ENCODE measurements at places on chromosomes 5 and 9. TPM values are rescaled to one million over a fixed set of nuclear protein-coding genes. Genes with fewer than 3 reads are reported as not detected.

Gene INSYN2B
- total RNA-seq: 0.84 TPM

Gene C5orf63
- 5.4 TPM for total RNA-seq

DNA sequence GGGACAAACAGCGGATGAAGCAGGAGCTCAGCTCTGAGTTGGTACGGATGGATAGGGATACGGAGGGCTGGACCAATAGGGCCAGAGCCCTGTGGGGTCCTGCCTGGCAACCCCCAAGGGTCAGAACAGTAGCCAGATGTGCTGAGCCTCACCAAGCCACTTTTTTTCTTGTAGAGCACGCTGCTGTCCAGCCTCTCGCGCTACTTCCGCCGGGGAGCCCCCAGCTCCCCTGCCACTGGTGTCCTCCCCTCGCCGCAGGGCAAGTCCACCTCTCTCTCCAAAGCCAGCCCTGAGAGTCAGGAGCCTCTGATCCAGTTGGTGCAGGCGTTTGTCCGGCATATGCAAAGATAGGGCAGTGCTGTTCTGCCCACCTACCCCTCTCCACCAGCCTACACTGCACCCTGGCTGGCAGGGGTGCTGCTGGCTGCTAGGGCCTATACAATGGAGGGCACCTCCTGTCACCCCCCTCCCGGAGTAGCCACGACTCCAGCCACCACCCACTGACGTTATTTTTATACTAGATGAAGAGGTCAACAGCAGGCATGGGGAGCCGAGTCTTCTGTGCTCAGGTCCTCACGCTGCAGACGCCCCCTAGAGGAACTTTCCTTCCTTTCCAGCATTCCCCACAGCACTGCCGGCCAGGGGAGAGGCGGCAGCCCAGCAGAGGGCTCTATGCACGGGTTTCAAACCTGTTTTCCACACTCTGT is 21.6 kb downstream of the SH3GLB2 start:
- no peak for DNase-seq

GRCh38 chr9:112380825-112381221 is 915 bp downstream of the HSDL2 start:
- DNase-seq: no peak

DNA sequence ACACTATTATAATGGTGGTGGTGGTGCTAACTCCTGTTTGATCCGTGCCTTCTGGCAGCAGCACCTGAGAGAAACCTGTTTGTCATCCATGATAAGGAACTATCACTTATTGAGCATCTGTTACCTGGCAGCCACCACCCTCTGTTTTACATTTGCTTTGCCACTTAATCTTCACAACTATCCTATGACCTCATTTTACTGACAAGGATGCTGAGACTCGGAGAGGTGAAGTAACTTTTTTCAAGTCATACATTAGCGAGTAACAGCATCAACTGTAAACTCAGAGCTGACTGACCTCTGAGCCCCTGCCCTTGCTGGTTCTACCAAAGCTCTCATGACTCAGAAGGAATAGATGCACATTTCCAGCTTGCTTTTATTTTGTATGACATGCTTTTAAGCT is 81.1 kb downstream of the EGFLAM start:
- DNase-seq: no peak

DNA sequence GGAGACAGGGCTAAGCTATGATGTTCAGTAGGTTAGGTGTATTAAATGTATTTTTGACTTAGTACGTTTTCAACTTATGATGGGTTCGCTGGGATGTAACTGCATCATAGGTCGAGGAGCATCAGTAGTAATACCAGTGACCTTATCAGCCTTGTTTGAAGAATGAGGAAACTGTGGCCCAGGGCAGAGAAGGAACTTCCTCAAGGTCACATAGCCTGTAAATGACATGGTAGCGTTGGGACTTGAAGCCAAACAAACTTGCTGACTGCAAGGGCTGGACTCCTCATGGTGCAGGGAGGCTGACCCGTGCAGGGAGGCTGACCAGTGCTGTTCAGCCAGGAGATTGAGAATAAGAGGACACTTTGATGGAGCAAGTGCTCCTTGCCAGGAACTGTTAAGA is 21.3 kb upstream of the PTPN3 start:
- no peak for DNase-seq

Measured in mesenteric fat pad (tissue), 1 donor.